CD4-positive, alpha-beta T cell treated with Interferon gamma for 1 hour (primary cell): ENCODE measurements at places on chromosomes 4 and X.

- DNase-seq = no peak
These were observed 16.6 kb downstream of the JAKMIP1 start for GRCh38 chr4:6183740-6184139.

DNA sequence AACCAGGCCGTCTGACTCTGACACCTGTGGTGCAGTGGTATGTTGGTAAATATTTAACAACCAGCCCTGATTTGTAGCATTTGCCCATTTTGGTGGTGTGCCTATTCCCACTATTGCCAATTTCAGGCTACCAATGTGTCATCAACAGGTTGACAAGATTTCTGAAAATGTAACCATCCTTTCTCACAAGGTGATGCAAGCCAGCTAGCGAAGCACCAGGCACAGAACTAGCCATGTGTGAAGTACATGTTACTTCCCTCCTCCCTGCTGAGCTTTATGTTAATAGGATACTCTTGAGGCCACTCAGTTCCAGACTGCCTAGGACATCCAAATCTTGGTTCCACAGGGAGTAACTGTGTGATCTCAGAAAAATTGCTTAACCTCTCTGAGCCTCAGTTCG, 7.2 kb upstream of the MAMLD1 start:
- DNase-seq = no peak

GRCh38 chr4:29558789-29559188, 1161.4 kb upstream of the PCDH7 start:
- no peak for DNase-seq

- DNase-seq = no peak
These were observed 211.0 kb upstream of the EMCN start for GRCh38 chr4:100728861-100729260.

DNA sequence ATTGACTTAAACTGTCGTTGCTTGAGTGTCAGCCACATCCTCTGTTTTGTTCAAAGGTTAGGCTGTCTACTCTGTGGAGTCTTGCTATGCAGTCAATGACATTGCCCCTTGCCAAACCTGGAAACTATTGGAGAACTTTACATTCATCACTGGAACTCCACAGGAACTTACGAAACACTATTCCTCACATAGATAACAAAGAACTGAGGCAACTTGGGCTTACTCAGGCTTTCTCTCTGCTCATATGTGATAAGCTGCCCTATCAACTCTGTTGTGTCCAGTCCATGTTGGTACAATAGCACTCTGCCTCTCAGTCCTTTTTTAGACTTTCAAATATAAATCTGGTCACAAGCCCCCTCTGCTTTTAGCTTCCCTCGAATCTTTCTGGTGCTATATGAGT, 9.4 kb downstream of the NPY5R start:
- DNase-seq = no peak

GRCh38 chr4:89403826-89404225, 96.2 kb upstream of the GPRIN3 start:
- DNase-seq = no peak

- DNase-seq = no peak
These were observed 31.4 kb downstream of the TBC1D9 start for GRCh38 chr4:140724760-140725159.

DNA sequence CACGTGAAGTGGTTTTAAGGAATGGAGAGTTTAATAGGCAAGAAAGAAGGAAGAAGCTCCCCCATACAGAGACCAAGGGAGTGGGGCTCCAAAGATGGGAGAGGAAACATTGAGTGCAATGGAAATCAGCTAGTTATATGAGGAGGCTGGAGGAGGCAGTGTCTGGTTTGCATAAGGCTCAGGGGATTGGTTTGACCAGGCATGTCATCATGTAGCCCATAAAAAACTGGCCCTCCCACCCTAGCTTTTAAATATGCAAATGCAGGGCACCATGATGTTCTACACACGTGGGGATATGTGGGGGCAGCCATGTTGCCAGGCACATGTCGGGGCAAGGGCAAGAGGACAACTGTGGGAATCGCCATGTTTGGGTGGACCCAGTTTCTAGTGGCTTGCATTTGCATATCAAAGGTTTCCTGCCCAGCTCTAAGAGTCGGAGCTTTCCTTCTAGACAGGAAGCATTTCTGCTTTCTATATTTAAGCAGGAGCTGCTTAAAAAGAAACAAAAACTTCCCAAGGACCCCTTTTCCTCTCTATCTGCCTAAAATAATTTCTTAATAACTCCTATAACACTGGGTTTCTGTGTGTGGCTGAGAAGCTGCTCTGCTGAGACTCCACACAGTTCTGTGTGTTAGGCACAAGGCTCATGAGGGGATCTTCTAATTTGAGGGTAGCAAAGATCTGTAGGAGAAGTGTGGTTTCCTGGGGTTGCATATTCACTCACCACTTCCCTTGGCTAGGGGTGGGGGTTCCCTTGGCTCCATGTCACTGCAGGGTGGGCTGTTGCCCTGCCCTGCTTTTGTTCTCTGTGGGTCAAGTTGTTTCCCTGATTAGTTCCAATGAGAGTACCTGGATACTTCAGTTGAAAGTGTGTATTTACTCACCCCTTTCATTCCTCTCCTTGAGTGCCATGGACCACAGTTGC, 113.5 kb downstream of the VSIG4 start:
- DNase-seq = peak; percentile 60
